ENCODE measurements at places on chromosomes 3 and 15.

DNA sequence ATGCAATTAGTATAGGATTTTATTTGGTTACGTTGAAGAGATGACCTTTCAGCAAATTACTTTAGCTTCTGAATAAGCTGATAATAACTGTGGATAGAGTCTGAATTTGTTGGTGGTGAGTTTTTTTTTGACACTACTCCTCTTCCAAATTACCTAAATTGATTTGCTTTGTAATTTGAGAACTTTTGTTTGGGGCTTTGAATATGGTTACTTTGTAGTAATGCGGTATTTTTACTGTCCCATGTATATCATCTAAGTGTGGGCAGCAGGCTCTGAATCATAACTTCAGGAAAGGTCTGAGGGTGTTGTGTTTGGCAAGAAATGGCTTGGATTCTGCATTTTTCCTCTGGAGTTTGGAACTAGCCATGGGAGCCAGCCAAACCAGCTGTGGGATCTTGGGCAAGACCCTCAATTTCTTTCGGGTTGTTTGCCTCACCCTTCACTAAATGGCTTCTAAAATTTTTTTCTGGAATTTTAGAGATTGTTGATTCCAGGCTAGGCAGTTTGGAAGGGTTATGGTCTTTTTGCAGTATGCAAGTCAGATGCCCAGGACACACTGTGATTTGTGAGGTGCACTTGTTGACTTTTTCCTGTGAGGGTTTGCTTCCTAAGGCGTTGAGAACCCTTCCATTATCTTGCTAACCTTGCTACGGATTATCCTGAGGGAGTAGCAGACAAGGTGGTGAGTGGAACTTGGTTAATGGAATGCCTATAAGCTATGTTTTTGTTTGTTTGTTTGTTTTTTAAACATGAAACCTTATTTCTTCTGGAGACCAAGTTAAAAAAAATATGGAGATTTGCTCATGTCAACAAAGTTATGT lies 10.4 kb downstream of the PTPRG start:
- DNase-seq: no peak

DNA sequence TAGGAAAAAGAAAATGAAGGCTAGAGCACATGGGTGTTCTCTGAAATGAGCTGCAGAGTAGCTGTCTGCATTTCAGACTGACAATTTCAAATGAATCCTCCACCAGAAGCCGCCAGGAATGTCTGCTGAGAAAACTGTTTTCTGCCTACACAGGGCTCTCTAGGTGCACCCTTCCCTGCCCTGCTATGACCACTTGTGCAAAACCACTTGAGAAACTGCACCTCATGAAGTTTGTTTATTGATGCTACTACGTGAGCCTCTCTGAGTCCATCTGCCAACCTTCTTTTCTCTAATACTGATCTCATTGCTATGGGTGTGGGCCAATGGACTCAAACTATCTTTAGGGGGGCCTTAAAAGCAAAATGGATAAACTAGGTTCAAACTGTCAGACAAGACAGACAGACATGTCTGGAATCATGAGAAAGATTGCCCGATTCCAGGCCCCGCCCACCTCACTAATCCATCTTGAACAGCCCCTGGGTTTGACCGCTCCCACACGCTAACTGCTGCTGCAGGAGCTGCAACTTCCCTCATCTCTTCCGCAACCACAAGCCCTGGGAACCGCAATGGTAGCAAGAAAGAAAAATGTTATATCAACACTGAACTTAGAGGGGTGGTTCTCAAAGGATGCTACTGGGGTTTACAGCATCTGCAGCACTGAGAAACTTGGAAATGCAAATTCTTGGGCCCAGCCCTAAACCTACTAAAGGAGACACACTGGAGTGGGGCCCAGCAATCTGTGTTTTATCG lies 9.0 kb upstream of the CD47 start:
- DNase-seq: peak; percentile 82

GRCh38 chr3:161405087-161405486 lies 33.8 kb upstream of the SPTSSB start:
- no peak for DNase-seq

GRCh38 chr3:74268753-74269152 lies 345.7 kb downstream of the CNTN3 start:
- no peak for DNase-seq

All from inflammatory macrophage treated with lipopolysaccharide for 1 hour (primary cell).